Type B pancreatic cell (in vitro differentiated cells): ENCODE measurements at places on chromosomes 11 and 22. TPM values are rescaled to one million over a fixed set of nuclear protein-coding genes. Genes with fewer than 3 reads are reported as not detected.

CHRM1 gene
- total RNA-seq, result 0.29 and 2.1 TPM in 2 replicates

- peak; percentile 82 for DNase-seq
These were observed 21.1 kb downstream of the SERPINH1 start for GRCh38 chr11:75582895-75583717.

GRCh38 chr22:22161924-22162851, 82.4 kb upstream of the VPREB1 start:
- DNase-seq, result no peak

DNA sequence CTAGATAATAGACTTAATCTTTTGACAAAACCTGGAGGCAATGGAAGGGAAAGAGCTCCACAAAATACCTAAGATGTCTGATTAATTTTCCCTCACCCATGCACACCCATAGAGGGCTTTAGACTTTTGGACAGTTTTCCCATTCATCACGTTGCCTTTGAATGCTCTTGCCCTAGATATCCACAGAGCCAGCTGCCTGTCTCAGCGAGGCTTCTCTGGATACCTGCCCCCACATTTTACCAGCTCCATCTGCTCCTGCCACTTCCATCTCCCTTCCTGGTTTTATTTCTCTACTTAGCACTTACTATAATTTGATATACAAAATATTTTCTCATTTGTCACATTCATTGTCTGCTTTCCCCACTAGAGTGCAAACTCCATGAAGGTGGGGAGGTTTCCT, 136.8 kb downstream of the FDX1 start:
- DNase-seq, result no peak

KRTAP5-9 gene
- 0.43 TPM in 1 of 2 replicates, not detected in the other for total RNA-seq
